ENCODE measurements at places on chromosomes 1 and 21. TPM values are rescaled to one million over a fixed set of nuclear protein-coding genes. Genes with fewer than 3 reads are reported as not detected.

Gene RSBN1
- total RNA-seq: 20.2 TPM

Gene B3GALT5
- 0.98 TPM for total RNA-seq

Gene HORMAD1
- 0.33 TPM for total RNA-seq

Gene GJA5
- total RNA-seq: 14.6 TPM

Gene RAB3B
- 0.75 TPM for total RNA-seq

Gene VSIG8
- total RNA-seq: not detected

Gene FCRL1
- not detected for total RNA-seq

Gene SERPINC1
- not detected for total RNA-seq

Gene ZYG11A
- not detected for total RNA-seq

Gene TSSK3
- total RNA-seq: 3.7 TPM

Gene FAM43B
- not detected for total RNA-seq

Gene NKAIN1
- not detected for total RNA-seq

Gene ACTRT2
- total RNA-seq: not detected

Gene DIRAS3
- 2.1 TPM for total RNA-seq

Gene SLC35E2B
- 65.0 TPM for total RNA-seq
